ENCODE measurements at places on chromosomes 1 and 21.

DNA sequence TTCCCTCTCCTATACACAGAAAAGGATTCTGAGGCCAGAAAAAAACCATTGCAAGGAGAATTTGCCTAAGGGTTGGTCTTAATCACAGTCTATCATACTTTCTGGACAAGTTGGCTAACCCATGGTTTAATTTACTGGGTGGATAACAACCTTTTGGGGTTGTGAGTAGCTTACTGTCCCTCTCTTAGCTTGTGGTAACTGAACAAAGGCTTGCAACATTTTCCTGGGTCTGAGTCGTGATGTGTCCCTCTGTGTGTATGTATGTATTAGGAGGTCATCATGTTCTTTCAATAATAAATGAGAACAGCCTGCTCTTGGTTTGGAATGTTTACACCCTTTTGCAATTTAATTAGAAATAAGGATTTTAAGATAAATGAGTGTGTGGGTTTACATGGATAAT is 36.7 kb downstream of the PAPPA2 start:
- no peak for DNase-seq

DNA sequence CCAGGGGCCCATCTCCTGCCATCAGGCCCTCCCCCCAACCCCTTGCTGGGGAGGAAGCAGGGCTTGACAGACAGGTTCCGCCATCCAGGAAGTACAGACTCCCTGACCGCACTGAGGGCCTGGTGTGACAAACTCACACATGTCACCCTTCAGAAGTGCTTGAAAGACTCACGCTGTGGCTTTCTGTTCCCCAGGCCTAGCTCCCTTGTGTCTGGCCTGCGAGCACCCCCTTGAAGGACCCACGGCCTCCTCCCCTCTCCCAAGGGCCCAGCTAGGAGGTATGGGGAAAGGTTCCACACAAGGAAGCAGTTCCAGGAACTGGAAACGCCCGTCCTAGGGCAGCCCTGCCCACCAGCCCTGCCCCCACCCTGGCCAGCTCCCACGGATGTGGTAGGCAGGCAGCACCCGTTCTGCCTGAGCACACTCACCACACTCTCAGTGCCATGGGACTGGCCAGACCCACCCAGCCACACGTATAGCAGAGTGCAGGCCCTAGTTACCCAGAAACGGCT is 26.7 kb downstream of the SLC2A1 start:
- no peak for DNase-seq

GRCh38 chr21:36575306-36575705 is 95.4 kb upstream of the CLDN14 start:
- no peak for DNase-seq

GRCh38 chr1:93172778-93173177 is 7.4 kb downstream of the TMED5 start:
- no peak for DNase-seq

GRCh38 chr1:55286856-55287602 is 71.9 kb upstream of the USP24 start:
- no peak for DNase-seq

DNA sequence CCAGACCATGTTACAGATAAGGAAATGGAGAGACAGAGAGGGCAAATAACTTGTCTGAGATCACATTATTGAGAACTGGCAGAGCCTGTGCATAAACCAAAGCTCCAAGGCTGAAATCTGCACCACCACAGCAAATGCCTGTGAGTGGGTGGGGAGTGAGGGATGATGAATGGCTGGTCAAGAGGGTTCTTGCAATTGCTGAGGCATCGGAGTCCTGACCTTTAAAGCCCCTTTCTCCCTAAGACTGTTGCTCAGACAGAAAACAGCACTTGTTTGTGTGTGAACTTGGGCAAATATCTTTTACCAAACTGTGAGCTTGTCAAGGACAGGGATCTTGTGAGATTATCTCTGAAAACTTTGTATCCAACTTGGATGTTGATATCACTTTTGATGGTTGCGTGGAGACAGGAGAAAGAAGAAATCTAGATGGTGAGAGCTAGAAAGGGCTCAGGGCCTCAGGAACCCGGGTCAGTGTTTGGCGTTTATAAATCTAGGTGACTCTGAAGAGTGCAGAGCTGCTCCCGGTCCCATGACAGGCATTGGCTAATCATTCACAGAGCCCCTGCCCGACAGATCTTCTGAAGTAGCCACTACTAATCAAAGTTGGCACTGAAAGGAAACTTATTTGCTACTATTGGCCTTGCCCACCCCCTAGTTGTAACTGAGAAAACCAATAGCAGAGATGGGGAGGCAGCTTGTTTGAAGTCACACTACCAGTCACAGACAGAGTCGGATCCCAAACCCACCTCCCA is 122.3 kb downstream of the FOXD2 start:
- no peak for DNase-seq

GRCh38 chr1:233614743-233615521 is 1.0 kb downstream of the KCNK1 start:
- DNase-seq, result no peak

GRCh38 chr1:210252621-210253051 is 20.0 kb downstream of the SERTAD4 start:
- no peak for DNase-seq

GRCh38 chr1:145918992-145919939 is 749 bp upstream of the PEX11B start:
- no peak for DNase-seq

- DNase-seq, result no peak
These were observed 112.7 kb downstream of the PRDM2 start for GRCh38 chr1:13812456-13813397.

GRCh38 chr1:154768456-154769125 is 101.5 kb downstream of the KCNN3 start:
- no peak for DNase-seq

- DNase-seq, result no peak
These were observed 11.0 kb downstream of the PLEKHA6 start for GRCh38 chr1:204348722-204349121.

DNA sequence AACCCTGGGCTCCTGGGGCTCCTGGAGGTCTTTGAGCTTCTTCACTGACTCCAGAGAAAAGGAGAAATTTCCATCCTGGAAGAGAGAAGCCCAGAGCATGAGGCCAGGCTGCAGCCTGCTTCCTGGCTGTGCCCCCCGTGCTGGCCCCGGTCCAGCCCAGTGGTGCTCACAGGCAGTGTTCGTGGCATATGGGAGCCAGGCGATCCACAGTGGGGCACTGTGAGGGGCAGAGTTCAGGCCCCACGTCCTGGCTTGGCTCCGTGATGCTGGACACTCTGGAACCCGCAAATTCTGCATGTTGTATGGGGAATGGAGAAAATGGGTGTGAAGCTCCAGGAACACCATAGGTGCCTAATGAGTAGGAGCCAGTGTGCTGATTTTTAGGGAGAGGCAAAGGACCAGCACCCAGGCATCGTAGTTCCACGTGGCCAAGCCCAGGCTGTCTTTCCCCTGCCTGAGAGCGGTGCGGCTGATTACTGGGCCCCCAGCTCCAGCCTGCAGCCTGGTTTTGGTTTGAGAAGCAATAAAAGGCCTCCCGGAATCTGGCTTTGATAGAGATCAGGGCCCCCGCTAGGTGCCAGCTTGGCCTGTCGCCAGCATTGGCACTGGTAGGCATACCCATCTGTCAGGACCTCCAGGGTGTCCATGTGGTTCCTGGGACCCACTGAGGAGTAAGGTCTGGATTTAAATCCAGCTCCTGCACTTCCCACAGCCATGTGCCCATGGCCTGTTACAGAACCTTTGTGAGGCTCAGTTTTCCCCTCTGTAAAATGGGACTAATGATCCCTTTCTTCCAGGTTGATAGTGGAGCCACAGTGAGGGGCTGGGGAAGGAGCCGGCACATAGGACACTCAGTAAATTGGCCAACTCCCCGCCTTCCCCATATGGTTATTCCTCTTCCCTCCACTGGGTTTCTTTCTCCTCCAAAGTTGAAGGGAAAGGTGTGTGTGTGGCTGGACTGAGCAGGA is 725 bp downstream of the GUCA2A start:
- no peak for DNase-seq

GRCh38 chr21:21963911-21964310 is 965.7 kb downstream of the NCAM2 start:
- DNase-seq, result no peak

GRCh38 chr1:25046194-25046532 is 116.1 kb upstream of the RUNX3 start:
- DNase-seq, result no peak
